Activated CD8-positive, alpha-beta memory T cell treated with anti-CD3 and anti-CD28 coated beads, Interleukin-2, amount 50 U/mL, for 48 hours (primary cell): ENCODE measurements at places on chromosomes 7 and 10.

GRCh38 chr7:131603932-131604331, 47.5 kb upstream of the PODXL start:
- DNase-seq: no peak

DNA sequence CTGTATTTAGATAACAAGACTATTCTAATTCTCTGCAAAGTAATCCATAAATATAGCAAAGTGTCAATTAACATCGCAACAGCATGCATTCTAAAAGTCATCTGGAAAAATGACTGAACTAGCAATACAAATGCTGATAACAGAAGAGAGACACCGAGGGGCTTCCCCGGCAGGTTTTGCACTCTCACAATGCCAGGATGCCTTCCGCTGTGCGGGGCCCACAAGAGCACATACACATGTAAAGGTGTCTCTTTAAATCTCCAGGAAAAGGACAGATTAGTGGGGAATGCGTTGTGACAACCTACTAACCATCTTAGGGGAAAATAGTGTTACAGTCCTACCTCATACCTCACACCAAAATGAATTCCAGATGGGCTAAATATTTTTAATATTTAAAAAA, 86.9 kb downstream of the CXCL12 start:
- DNase-seq: no peak

- no peak for DNase-seq
These were observed 132.1 kb downstream of the EGFR start for GRCh38 chr7:55150709-55151451.

DNA sequence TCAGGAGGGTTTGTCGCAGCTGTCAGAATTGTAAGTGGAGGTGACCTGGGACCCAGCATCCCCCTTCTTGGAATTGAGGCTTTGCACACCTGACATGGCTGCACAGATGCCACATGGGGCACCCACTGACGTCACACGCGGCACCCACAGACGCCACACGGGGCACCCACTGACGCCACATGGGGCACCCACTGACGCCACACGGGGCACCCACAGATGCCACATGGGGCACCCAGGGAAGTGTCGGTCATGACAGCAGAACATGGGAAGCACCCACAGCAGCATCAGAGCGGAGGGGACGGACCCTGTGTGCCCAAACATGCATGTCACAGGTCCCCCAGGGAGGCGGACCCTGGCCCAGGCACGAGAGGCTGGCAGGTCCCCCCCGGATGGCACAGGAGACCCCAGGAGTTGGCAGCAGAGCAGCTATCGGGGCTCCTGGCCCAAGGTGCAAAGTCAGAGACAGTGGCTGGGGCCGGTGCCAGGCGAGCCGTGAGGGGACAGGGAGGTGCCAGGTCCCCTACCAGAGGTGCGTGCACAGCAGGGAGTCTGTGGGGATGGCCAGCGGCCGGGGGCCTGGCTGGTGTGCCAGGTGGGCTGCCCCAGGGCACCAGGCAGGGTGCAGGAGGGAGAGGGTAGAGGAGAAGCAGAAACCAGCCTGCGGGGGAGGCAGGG, 21.1 kb downstream of the KNDC1 start:
- DNase-seq: no peak

- no peak for DNase-seq
These were observed 23.2 kb downstream of the ELN start for GRCh38 chr7:74051193-74051592.

DNA sequence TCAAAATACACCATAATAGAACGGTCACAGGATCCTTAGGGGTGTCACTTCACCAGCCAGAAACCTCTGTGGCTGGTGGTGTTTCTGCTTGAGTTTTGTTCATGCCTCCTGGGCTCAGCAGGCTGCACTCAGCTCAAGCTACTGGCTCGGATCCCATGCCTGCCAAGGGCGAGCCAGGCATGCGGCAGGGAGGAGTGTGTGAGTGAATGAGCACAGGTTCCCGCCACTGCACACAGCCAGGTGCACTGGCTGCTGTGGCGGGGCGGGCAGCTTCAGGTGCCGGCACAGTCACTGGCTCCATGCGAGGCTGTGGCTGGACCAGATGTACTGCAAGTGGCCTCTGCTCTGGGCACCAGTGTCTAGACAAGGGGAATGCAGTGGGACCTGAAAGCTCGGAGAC, 29.5 kb downstream of the CLDN12 start:
- no peak for DNase-seq

- peak; percentile 73 for DNase-seq
These were observed 52.6 kb upstream of the SMNDC1 start for GRCh38 chr10:110357252-110357780.

DNA sequence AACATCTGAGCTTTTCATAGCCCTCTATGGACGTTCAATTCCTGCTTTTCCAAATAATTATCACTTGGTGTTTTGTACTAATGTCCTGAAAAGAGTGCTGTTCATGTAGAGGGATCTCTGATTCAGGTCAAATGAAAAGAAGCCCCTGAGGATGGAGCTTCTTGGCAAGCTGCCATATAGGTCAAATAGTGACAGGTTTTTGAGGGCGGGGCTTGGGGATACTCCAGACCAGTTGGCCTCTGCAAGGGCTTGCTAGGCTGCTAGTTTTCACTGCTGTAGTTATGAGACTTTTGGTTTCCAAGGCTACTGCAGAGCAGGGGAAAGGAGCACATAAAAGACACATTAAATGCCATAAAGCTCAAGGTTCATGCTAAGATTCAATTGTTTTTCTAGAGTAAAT, 257.2 kb upstream of the CACNA2D1 start:
- DNase-seq: no peak

GRCh38 chr7:30459591-30460245, 18.9 kb downstream of the NOD1 start:
- no peak for DNase-seq

GRCh38 chr7:70037171-70037933, 439.1 kb downstream of the AUTS2 start:
- DNase-seq: no peak

DNA sequence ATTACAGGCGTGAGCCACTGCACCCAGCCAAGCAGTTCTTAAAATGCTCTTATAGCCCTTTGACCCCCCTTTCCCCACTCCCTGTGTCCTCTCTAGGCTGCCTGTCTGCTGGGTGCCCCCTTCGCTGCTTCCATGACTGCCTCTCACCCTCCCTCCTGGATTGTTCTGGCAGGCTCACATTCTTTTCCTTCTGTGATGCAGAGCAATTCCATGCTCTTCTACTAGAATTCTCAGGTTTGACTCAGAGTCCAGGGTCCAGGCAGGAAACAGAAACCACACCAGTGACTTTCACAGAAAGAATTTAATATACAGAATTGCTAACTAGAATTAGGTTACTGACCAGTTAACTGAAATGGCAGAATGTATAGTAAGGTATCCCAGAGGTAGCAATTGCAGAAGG, 244.8 kb downstream of the BAMBI start:
- no peak for DNase-seq

DNA sequence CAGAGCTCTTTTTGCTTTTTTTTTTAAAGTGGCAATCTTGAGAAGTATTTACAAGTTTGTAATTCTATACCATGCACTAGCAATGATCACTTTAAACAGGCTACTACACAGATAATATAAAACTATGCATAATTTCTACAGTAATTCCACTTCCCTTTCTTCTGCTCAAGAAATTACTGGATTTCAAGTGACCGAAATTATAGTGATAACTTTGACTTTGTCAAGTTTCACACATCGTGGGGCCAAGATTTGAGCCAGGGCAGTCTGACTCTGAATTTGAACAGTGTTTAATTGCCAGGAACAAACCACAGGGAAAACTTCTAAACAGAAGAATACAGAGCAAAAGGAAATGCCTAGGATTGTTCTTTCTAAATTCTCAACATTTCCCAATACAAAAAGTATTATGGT, 288.3 kb upstream of the MKLN1 start:
- DNase-seq: no peak

GRCh38 chr10:31822616-31823318, 105.9 kb downstream of the ARHGAP12 start:
- no peak for DNase-seq

GRCh38 chr10:71453186-71453585, 56.5 kb downstream of the CDH23 start:
- no peak for DNase-seq

DNA sequence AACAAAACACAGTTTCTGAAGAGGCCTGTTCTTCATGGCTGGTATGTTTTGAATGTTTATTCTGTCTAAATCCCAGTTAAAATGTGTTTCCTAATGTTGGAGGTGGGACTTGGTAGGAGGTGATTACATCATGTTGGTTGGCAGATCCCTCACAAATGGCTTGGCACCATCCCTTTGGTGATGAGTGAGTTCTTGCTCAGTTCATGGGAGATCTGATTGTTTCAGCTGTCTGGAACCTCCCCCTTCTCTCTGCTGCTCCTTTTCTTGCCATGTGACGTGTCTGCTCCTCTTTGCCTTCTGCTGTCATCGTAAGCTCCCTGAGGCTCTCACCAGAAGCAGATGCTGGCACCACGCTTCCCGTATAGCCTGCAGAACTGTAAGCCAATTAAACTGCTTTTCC, 383.6 kb upstream of the TPK1 start:
- no peak for DNase-seq

- DNase-seq: peak; percentile 54
These were observed 1.1 kb downstream of the RADIL start for GRCh38 chr7:4882169-4883032.

DNA sequence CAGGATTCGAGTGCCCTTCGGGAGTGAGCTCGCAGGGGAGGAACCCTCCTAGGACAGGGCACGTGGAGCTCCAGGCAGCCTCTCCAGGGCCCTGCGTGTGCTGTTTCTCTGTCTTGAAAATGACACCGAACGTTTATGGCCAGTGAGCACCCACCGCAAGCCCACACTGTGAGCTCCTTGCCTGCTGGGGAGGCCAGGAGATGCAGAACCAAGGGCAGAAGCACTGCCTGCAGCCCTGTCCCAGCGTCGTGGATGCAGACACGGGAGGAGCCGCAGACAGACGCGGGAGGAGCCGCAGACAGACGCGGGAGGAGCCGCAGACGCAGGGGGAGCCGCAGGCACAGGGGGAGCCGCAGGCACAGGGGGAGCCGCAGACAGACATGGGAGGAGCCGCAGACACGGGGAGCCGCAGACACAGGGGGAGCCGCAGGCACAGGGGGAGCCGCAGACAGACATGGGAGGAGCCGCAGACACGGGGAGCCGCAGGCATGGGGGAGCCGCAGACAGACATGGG, 314.4 kb downstream of the PTPRN2 start:
- DNase-seq: no peak

- no peak for DNase-seq
These were observed 68.9 kb upstream of the INPP5A start for GRCh38 chr10:132468651-132469050.

- DNase-seq: no peak
These were observed 153.7 kb downstream of the FANK1 start for GRCh38 chr10:126049759-126050700.
